ENCODE measurements at places on chromosomes 16 and 17.
A peak's percentile ranks its signal among the peaks of the same experiment; 100 is the strongest.

- DNase-seq = no peak
Measured at GRCh38 chr17:80446645-80447405, 29.6 kb downstream of the NPTX1 start.

DNA sequence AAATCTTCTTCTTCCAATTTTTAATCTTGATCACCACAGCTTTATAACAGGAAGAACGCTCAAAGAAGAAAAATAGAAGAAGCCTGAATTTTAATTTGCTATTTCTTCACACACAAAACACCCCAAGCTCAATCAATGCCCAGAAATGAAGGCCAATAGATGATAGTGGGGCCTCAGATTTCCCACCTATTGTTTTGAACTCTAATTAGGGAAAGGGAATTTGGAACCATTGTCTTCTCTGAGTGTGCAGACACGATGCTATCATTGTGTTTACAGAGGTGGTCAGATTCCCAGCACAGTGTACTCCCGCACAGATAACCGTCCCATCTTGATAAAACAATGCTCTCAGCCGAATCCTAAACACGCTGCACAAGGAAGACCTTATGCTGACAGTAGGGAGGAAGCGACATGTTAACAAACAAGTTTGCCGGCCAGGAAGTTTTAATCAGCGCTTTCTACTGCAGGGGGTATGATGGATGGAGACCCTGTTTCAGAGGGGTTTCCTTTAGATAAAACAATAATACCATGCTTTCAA lies 684.7 kb downstream of the MAF start:
- no peak for DNase-seq

DNA sequence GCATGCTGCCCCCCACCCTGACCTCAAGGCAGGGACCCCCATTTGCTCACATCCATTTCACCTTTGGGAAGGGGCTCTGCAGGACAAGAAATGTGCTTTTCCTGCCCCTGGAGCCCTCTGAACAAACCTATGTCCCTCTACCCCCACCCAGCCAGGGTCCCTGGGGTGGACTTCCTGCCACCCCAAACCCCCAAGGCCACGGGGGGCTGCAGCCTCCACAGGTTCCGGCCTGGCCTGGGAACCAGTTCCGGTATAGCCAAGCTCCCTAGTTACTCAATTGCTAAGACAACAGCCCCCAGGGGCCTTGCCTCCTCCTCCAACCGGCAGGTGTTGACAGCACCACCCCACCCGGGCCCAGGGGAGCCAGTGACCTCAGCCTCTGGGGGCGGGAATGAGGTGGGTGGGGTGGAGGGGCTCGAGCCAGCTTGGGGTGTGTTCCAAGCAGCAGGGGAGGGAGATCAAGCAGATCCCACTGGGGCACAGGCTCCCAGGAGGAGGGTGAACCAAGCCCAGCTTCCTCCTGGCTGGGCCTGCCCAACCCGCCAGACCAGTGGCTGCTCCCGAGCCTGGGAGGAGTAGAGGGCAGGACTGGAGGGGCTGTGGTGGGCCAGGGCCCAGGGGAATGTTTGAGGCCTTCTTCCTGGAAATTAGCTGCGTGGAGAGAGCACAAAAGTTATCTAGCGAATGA lies 6.6 kb downstream of the PNMT start:
- no peak for DNase-seq

DNA sequence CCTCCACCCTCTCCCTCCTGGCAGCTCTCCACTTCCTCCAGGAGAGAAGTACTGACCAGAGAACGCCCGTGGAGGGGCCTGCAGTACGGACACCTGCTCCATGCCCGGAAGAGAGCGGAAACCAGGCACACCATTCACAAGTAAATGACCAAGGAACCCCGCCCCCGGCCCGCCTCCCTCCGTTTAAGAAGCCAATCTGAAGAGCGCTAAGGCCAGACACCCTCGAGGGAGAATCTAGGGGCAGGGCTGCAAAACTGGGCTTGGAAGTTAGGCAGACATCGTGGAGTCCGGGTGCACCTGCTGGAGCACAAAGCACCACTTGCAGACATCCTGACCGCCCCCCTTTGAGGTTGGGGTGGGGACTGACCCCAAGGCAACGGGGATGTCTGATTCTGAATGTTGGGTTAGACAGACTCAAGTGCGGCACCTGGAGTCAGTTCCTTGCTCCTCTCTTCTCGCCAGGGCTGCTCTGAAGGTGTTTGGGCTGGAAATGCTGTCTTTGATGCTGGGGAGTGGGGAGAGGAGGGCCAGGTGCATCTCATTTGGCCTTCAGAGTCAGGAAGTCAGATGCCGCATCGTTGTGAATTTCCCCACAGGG lies 964 bp upstream of the FAAP100 start:
- peak; percentile 92 for DNase-seq

DNA sequence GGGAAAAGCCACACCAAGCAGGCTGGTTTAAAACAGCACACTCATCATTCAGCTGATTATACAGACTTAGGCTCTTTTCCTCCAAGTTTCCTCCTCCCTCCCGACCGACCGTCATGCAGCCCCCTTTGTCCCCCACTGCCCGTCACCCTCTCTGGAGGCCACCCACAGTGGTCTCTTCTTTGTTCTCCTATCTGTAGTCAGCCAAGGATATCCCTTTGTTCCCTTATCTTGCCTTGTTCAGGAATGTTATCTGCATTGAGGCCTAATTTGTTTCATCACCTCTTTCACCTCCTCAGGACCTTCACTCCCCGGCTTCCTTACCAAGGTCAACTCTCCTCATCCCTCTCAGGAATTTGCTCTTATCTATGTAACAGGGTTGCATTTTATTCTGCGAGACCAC lies 186.4 kb upstream of the CDH13 start:
- no peak for DNase-seq

DNA sequence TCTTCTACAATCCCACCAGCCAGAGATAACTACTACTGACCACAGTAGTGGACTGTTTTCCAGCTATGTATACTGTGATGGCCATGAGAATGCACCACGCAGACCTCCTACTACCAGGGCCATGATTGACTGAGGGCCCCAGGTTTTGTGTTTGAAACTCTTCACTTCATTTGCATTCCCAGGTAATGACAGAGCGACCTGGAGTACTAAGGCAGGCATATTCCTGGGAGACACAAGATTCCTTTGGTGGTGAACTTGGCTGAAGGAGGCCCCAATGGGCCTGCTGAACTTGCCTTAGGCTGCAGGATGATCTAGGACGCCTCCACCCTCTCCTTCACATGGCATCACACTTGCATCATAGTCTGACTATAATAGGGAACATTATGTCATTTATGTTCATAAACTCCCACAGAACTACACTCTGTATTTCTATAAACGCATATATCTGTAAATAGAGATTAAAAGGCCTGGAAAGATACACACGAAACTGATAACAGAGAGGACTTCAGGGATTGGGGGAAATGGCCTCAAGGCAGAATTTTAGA lies 30.4 kb downstream of the CLEC19A start:
- no peak for DNase-seq

DNA sequence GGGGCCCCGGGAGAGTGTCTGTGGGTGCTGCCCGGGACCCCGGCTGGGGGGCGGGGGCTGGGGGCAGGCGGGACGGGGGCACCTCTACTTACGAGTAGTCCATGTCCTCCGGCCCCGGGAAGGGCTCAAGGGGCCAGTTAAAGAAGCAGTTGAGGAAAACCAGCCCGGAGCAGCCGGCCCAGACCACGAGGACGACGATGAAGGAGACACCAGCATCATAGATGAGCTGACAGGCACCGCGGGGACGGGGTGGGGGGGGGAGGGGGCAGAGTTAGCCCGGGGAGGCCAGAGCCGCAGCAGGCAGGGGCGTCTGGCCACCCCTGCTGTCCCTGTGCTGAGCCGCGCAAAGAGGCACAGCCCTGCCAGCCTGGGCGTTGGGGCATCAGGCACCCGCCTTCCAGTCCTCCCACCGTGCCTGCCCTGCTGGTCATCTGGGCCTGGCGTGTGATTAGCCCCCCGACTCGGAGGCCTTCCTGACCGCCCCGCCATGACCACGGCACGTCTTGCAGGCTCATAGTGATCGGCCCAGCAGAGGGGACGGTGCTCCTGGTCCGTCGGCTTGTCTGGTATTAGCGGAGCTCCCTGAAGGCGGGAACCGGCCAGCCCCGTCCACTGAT lies 29.0 kb upstream of the PITPNA start:
- no peak for DNase-seq

DNA sequence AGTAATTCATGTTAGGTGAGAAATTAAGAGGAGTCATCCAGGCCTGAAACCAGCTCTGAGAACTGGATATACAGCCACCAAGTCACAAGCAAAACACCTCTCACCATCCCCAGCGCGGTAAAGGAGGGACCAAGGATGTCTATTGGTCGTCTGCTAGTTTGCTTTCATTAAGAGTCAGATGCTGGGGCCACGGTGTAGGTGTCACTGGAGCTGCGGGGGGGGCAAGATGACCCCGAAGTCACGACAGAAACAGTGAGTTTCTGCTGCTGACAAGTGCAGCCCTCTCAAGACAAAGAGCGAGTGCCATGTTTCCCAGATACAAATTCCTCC lies 790 bp downstream of the NCBP3 start:
- peak; percentile 3 for DNase-seq

GRCh38 chr17:40750391-40750790 lies 4.7 kb downstream of the KRT25 start:
- no peak for DNase-seq

- DNase-seq = no peak
Measured at GRCh38 chr17:7221278-7222092, 1.7 kb downstream of the ACADVL start.

DNA sequence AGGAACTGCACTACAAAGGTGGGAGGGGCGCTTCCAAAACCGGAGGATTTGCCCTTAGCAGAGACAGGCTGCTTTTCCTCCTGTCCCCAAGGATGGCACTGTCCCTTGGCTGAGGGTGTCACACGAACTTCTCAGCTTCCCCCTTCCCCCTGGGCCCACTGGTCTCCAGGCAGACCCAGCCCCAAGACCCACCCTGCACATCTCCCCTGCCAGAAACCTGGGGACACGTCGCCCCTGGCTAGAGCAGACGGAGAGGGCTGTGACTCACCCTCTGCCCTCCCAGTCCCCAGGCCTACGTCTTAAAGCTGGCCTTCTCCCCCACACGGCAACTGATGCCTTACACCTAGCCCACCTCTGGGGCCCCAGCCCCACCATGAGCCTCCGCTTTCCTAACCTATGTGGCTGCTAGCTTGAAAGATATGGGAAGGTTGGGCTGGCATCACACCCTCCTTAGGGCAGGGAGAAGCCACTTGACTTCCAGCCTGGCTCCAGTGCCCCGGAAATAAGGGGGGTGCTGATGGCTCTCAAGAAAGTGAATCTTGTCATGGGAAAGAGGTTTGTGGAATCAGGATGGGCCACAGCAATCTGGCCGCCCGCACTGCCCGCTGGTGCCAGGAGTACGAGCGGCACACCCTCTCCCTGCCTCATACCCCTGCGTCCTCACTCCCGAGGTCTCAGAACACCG lies 4.6 kb downstream of the ZNF319 start:
- no peak for DNase-seq

- no peak for DNase-seq
Measured at GRCh38 chr16:19356024-19356952, 61.4 kb upstream of the TMC5 start.

GRCh38 chr16:78441298-78441697 lies 341.8 kb downstream of the WWOX start:
- DNase-seq = no peak

GRCh38 chr16:68776821-68777485 lies 39.9 kb downstream of the CDH1 start:
- DNase-seq = no peak

DNA sequence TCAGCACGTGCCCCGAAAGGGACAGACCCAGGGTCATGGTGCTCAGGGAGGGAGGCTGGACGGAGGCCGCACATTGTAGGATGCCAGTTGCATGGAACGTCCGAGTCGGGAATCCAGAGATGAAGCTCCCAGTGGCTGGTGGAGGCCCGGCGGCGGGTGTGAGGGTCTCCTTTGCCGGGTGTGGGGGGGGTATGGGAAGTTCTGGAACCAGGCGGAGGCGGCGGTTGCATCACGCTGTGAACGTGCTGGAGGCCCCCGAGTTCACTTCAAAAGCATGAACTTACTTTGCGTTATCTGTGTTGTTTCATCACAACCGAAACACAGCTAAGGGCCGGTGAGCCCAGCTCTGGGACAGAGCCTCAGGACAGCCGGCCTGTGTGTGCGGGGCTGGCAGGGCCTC lies 73.4 kb upstream of the GNG13 start:
- no peak for DNase-seq

GRCh38 chr17:6327007-6327406 lies 107.9 kb downstream of the AIPL1 start:
- DNase-seq = no peak

DNA sequence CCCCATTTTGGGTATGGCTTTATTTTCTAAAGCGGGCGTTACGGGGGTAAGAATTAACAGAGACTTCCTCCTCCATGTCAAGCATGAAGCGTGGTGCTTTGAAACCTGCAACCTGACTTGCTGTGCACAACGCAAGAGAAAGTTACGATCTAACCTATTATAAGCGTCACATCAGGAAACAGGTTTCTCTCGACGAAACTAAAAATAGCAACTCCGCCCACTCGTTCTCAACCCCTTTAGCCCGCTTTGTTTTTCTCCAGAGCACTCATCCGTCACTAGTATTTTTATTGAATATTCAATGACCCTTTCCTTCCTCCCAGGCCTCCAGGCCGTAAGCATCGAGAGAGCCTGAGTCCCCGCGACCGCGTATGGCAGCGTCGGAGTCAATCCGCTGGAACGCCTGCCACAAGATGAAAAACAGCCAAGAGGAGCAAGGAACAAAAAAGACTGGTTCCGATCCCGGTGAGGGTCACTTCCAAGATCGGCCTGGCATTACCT lies 555 bp downstream of the NUP88 start:
- peak; percentile 35 for DNase-seq

- DNase-seq = no peak
Measured at GRCh38 chr16:58299757-58300349, 5.0 kb upstream of the PRSS54 start.

DNA sequence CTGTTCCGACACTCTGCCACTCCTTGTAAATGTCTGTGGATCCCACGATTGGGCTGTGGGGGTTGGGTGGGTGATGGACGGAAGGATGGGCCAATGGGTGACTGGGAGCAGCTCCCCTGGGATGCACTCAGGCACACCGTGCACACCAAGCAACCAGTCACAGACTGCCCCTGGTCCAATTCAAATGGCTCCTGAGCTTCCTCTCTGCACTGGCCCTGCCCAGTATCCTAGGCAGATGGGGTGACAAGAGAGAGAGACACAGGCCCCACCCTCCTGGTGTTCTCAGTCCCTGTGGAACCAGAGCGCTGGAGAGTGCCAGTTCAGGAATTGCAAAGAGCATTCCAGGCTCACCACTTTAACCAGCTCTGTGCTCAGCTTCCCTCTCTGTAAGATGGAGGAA lies 32.8 kb downstream of the BEAN1 start:
- DNase-seq = no peak

Data from CD4-positive, alpha-beta T cell (primary cell).